ENCODE measurements at places on chromosomes 13 and 19.

DNA sequence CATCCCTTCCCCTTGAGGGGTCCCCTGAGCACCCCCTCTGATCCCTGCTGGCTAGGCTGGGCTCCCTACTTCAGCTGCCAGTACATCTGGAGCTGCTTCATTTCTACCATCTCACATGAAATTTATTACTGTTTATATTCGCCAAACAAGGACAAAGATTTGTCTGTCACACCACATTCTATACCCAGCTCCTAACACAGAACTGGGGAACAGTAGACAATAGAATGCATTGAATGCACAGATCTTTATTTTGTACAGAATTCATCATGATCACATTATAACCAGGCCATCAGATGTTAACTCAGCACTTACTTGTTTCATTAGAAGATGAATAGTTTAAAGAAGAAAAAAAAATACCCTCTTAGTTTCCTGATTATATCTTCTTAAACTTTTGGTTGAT lies 159.4 kb downstream of the KLF5 start:
- DNase-seq: no peak

GRCh38 chr19:17484520-17485185 lies 14.3 kb downstream of the SLC27A1 start:
- DNase-seq: no peak

DNA sequence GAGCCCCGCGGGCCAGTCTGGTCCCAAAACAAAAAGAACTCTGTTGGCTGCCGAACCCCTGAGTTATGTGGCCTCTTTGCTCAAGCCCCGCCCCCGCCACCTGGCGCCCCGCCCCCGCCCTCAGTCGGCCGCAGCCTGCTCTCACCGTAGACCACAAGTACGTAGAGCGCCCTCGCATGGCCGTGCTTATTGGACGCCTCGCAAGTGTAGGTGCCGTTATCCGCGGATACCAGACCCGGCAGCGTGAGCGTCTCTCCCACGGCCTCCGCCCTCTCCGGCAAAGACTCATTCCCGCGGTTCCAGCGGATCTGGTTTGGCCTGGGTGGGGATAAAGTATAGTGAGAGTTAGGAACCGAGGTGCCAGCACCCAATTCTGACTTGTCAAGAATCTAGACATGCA lies 5.5 kb upstream of the ZNF428 start:
- peak; percentile 69 for DNase-seq

DNA sequence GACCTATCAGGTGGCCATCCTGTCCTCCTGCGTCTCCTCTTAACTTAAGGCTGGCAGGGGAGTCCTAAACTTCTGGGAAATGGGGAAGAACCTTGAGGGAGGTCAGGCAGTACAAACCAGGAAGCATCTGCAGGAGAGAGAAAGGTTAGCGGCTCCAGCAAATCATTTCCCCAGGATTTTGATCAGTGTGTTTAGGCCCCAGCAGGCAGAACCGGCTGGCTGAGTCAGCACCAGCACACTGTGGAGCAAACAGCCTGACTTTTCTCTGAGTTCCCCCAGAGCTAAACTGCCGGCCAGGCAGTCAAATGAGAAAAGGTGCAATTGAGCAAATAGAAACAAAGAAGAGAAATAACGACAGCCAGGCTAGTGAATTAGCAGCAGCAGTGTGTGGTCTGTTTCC lies 46.7 kb upstream of the MEDAG start:
- DNase-seq: no peak

DNA sequence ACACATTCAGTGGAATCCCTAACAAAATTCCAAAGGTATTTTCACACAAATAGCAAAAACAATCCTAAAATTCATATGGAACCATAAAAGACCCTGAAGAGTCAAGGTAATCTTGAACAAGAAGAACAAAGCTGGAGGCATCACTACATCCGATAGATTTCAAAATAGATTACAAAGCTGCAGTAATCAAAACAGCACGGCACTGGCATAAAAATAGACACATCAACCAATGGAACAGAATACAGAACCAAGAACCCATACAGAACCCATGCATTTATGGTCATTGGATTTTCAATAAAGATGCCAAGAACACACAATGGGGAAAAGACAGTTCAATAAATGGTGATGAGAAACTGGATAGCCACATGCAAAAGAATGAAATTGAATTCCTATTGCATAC lies 32.5 kb downstream of the ZNF566 start:
- no peak for DNase-seq

DNA sequence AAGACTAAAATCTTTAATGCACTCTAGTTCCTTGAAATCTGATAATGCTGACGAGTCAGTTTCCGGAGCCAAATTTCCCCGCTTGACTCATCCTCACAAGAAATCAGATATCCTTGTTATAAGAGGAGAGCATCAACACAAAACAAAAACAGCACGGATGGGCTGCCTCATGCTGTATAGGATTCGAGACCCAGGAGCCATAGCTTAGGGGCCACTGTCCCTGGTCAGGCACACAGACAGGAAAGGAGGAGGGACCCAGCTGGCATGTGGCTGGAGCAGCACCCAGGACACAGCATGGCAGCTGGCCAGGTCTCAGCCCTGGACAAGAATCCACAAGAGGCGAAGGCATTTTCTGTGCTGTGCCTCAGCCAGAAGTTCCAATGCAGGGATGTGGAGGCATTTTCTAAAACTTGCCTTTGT lies 110.2 kb upstream of the SPATA13 start:
- DNase-seq: no peak

GRCh38 chr19:49155820-49156346 lies 687 bp upstream of the HRC start:
- DNase-seq: no peak

DNA sequence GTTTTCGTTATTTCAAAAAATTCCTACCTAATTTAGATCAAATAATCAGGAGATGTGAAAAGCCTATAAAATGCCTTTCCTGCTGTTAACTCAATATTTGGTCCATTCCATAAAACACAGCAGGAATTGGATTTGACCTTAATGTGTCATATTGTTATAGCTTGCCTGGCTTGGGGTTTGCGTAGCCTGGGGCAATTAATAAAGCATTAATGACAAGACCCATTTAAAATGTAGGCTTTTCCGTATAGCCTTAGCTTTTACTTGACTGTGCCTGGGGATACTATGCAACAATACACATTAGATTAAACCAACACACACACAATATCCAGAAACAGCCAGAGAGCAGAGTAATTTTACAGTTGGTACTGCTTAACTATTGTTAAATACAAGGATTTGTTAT lies 117.2 kb upstream of the MAB21L1 start:
- DNase-seq: no peak

GRCh38 chr19:55147545-55148251 lies 1.3 kb downstream of the TNNT1 start:
- DNase-seq: no peak

DNA sequence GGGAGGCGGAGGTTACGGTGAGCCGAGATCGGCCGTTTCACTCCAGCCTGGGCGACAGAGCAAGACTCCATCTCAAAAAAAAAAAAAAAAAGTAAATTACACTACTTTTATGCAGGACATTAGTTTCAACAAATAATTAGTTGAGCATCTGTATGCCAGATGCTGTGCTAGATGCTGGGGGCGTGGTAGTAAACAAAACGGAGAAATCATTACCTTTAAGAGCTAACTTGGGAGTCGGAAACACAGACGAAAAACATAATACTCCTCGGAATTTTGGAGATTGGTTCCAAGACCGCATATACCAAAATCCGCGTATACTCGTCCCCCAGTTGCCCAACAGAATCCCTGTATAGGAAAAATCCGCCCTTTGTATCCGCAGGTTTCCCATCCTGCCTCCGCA lies 1.3 kb upstream of the DUS3L start:
- DNase-seq: no peak

DNA sequence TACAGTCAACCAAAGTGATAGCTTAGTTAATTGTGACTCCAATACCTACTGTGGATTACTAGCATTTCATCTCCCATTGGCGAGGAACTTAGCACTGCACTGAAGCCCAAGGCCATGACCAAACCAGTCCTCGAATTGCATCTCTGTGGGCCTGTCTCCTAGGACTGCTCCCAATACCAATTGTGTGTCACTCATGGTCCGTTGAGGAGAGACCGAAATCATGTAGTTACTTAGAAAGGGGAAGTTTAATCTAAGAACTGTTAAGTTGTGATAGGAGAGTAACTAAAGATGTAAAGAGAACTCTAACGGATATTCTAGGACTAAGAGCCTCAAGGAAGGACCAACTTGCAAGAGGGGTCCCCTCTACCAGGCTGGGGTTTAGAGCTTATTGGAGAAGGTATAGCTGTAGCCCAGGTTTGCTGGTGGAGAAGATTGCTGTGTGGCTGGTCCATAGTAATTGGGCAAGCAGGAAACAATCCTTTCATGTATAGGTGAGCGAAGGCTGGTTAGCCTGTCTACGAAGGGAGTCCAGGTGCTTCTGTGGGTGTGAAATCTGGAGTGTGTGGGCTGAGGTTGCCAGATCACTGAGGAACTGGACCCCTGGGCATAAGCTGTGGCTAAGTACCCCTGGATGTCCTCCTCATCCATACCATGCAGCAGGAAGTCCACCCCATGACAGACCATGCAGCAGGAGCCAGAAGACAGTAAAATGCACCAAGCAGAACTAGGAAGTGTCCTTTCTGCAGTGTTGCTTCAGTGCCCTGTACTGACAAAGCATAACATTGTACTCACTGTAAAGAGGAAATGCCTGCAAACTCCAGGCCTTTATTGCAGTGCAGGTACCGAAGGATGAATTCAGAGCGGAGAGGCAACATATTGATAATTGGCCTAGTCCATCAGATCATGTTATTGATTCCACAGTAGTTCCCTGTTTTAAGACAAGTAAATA lies 30.8 kb downstream of the DNAJC3 start:
- no peak for DNase-seq

DNA sequence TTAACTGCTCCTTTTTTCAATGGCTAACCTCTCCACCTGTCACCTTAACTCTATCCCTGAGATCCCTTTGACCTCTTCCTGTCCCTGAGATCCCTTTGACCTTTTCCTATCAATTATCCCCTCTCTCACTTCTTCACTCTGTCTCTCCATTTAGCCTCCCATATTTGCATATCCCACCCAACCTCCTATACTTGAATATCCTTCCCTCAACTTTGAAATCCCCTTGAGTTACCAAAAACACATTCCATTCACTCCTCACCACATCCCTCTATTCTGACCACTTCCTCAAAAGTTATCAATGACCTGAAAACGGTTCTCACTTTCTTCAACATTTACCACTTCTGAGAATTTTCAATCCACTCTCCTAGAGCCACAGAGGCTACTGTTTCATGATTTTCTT lies 3.0 kb downstream of the MYCBP2 start:
- DNase-seq: no peak

DNA sequence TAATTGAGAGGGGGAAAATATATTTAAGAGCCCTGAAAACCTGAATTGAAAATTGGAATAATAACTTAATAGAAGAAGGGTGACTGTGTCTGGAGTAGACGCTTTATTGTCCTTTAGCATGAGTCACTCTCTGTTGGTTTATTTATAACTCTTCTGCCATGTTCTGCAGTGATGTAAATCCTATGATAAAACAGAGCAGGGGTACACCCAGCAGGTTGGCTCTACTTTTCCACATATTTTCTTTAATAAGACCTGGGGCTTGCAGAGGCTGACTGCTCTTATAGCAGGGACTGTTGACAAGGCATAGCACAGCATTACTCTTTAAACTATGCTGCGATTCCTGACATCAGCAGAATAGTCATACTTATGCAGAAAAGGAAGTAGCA lies 389.9 kb upstream of the PCDH9 start:
- DNase-seq: no peak

- DNase-seq: no peak
Observed at GRCh38 chr13:46489586-46490023, 63.4 kb upstream of the LRCH1 start.

DNA sequence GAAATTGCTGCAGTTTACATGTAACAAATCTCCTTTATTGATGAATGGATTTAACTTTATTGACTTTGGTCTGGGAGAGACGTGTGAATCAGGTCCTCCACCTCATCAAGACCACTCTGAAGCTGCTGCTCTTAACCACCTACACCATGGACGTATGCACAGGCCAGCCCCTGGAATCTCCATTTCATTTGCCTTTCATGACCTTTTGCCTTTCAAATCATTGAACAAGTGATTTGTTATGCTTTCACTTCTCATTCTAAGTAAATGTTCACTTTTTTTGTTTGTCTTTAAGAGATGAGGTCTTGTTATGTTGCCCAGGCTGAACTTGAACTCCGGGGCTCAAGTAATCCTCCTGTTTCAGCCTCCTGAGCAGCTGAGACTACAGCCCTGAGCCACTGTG lies 240.0 kb upstream of the SERP2 start:
- no peak for DNase-seq

- DNase-seq: no peak
Observed at GRCh38 chr19:56947206-56947605, 106.7 kb upstream of the PEG3 start.

DNA sequence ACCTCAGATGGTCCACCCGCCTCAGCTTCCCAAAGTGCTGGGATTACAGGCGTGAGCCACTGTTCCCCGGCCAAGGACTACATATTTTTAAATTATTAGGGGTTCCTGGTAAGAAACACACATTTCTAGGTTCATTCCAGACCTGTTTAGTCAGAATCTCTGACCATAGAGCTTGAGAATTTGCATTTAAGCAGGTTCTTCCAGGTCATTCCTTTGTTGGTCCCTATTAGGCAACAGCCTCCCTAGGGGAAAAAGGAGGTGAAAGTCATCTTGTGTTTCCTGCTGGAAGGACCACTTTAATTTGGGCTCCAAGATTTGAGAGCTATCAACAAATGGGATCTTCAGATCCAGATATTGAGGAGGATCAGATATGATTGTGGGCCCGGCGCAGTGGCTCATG lies 16.3 kb downstream of the S1PR2 start:
- DNase-seq: no peak

DNA sequence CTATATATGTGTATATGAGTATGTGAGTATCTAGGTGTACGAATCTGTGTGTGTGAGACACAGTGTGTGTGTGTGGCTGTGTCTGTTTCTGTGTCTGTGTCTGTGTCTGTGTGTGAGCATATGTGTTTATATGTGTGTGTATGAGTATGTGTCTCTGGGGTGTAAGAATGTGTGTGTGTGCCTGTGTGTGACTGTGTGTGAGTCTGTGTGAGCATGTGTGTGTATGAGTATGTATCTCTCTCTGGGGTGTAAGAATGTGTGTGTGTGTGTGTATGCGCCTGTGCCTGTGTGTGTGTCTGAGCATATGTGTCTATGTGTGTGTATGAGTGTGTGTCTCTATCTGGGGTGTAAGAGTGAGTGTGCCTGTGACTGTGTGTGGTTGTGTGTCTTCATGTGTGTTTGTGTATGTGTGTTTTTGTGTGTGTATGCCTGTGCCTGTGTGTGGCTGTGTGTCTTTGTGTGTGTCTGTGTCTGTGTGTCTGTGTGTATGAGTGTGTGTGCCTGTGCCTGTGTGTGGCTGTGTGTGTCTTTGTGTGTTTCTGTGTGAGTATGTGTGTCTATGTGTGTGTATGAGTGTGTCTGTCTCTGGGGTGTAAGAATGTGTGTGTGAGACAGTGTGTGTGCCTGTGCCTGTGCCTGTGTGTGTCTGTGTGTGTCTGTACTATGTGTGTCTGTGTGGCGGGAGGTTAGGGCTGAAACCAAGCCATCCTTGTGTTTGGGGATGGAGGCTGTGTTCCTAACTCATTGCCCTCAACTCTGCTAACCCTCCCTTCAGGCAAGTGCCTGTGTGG lies 11.2 kb downstream of the AXL start:
- DNase-seq: no peak

GRCh38 chr19:45302416-45302815 lies 20.3 kb downstream of the CKM start:
- no peak for DNase-seq

GRCh38 chr19:1871630-1872029 lies 8.3 kb upstream of the KLF16 start:
- DNase-seq: no peak

Data from iPS DF 19.7 (cell line).